ENCODE measurements at places on chromosomes 3 and 15. TPM values are rescaled to one million over a fixed set of nuclear protein-coding genes. Genes with fewer than 3 reads are reported as not detected.

The ADGRG7 gene
- total RNA-seq = 0.08 TPM

The ACP3 gene
- total RNA-seq = 4.0 TPM

The PLSCR5 gene
- not detected for total RNA-seq

The CCDC39 gene
- not detected for total RNA-seq

The IQCF5 gene
- total RNA-seq = not detected

The C3orf20 gene
- total RNA-seq = not detected

The SLC12A6 gene
- total RNA-seq = 5.4 TPM

The MEIS2 gene
- total RNA-seq = 50.1 TPM

The SLC6A20 gene
- total RNA-seq = 8.3 TPM

The GRAMD2A gene
- 0.29 TPM for total RNA-seq

The SENP8 gene
- total RNA-seq = 0.66 TPM

DNA sequence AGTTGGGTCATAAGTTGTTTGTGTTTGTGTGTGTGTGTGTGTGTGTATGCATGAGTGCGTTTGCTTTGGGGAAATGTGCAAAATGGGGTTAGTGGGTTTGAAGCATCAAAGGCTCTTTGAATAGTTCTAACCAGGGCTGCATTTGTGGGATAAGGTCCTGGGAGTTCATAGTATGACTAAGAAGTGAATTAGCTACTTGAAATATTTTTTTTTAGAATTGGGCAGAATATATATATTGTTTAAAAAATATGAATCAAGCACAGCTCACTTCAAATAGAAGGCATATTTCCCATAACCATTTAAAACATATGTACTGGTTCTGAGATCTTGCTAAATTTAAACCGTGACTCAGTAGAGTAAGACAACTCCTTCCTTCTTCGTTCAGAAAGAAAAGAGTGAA, 43.1 kb downstream of the IGF2BP2 start:
- no peak for DNase-seq

- DNase-seq = no peak
These were observed 78.9 kb upstream of the DPH6 start for GRCh38 chr15:35624881-35625280.

DNA sequence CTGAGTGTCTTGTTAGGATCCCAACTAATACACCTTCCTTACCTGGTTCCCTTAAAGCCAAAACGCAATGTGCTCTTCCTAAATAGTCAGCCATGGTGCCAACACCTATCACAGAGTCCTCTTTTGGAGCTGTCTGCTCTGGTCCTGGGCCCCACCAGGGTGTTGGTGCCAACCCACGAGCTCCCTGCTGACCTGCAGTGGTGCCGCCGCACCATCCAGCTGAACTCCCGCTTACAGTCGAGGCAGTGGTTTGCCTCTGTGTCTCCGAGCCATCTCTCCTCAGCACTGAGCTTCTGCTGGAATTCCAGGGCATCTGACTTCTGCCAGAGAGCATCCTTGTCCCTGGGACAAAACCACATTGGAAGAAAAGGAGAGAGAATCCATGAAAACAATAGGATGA, 15.9 kb downstream of the CXCR6 start:
- DNase-seq = no peak

DNA sequence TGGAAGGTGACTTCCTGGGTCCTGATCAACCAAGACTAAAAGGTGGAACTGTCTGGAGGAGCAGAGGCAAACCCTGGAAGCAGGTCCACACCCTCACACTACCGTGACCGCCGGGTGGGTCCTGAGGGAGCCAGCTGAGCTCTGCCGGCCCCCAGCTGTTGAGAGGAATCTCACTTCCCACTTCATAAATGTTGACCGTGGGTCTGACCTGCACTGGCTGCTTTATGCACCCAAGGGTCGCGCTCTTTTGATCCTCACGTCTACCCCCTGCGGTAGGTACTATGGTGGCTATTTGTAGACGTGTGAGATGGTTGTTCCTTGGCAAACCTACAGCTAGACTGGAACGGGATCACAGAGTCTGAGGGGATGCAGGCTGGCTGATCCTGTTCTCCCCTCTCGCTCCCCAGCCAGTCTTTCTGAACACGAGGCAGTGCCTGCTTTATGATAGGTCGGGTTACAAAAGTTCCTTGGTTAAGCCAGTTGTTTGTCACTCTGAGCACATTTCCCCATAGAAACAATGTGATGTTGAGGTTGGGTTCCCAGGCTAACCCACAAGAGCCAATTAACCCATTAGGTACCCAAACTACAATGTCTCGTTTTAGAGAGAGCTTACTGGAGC, 113.0 kb upstream of the ETV5 start:
- no peak for DNase-seq

DNA sequence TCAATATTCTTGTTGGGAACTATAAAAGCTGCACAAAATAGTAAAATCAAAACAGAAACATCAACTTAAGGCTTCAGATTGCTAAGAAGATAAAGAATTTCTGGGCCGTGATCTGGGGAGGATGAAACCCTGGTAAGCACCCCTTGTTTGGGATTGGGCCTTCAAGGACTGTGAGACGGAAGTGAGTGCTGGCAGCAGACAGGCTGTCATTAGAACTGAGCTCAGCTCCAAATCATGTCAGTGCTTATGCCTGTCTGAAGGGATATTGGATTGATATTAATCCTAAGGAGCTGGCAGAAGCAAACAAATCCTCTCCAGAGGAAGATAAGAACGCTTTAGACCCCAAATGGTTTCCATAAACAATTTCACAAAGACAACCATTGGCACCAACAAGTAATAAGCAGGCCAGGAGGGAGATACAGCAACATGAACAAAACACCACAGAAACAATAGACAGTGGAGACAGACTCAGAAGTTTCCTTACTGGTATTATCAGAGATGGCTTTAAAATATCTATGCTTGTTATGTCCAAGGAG, 72.6 kb upstream of the CTXND1 start:
- no peak for DNase-seq

GRCh38 chr3:113454057-113454456, 12.8 kb upstream of the CFAP44 start:
- no peak for DNase-seq

DNA sequence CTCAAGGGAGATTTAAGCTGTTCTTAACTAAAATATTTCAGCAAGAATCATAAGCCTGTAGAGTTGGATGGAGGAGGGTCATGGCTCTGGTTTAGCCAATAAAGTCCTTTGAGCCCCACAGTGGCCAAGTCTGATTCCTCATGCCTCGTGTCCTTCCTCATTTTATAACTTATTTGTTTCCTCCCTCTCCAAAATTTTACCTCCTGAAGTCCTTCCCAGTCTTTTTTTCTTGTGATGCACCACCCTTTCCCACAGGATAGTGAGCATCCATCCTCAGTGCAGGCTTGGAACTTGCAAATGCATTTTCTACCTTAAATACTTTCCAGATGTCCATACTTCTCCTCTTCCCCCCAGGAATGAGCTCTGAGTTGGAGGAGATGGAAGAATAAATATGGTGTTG, 162.7 kb upstream of the AGTR1 start:
- DNase-seq = no peak

- no peak for DNase-seq
These were observed 320.9 kb upstream of the CTDSPL start for GRCh38 chr3:37540786-37541185.

GRCh38 chr3:179771797-179772196, 119.0 kb downstream of the USP13 start:
- peak; percentile 19 for DNase-seq

GRCh38 chr3:14373753-14374376, 28.5 kb upstream of the SLC6A6 start:
- DNase-seq = peak; percentile 10

DNA sequence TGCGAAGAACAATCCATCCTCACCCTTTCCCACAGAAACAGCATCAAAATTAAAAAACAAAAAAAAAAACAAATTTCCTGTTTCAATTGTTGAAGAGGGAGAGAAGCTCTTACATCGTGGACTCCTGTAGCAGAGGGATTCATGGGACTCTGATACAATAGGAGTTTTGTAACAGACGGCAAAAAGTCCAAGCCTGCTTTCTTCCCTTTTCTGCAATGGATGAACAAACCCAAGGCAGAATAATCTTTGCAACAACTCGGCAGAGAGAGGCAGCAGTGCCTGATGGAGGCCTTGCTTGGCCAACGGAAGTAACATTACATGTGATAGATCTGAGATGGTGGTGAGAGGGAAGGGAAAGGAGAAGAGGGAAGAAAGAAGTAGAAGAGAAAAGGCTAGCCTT, 26.9 kb downstream of the CCR4 start:
- DNase-seq = no peak

Measured in HT-29 (cell line).